ENCODE measurements at places on chromosomes 4 and X.

DNA sequence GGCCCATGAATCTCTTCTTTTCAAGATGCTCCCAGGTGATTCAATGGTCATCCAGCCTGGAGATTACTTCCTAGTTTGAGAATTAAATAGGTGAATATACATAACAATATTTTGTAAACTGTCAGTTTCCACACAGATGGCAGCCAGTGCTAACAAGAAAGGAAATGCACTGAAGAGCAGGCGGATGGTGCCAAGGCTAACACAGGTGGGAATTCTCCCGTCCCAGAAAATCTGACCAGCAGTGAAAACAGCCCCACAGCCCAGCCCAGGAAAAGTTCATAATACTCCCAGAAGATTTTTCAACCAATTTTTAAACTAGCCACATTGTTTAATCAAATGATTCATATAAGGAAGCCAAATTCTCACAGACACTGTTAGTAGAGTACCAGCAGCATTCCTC, 387.2 kb upstream of the GATB start:
- no peak for DNase-seq

GRCh38 chr4:31667686-31668085, 947.5 kb downstream of the PCDH7 start:
- no peak for DNase-seq

DNA sequence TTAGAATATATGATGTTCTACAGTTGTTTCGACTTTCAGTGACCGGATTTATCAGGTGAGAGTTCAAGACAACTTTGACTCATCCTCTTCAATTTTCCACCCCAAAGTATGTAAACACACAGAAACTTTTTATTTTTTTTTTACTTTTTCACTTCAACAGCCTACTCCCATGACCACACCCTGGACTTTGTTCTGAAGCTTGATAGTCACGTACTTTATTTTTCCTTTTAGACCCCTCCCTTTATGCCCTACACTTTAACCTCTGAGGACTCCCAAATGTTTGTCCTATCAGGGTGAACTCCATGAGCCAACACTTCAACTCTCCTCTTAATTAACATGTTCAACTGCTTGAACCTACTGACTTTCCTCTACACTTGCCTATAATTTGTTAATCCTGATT, 2.5 kb upstream of the DDX60 start:
- DNase-seq: no peak

DNA sequence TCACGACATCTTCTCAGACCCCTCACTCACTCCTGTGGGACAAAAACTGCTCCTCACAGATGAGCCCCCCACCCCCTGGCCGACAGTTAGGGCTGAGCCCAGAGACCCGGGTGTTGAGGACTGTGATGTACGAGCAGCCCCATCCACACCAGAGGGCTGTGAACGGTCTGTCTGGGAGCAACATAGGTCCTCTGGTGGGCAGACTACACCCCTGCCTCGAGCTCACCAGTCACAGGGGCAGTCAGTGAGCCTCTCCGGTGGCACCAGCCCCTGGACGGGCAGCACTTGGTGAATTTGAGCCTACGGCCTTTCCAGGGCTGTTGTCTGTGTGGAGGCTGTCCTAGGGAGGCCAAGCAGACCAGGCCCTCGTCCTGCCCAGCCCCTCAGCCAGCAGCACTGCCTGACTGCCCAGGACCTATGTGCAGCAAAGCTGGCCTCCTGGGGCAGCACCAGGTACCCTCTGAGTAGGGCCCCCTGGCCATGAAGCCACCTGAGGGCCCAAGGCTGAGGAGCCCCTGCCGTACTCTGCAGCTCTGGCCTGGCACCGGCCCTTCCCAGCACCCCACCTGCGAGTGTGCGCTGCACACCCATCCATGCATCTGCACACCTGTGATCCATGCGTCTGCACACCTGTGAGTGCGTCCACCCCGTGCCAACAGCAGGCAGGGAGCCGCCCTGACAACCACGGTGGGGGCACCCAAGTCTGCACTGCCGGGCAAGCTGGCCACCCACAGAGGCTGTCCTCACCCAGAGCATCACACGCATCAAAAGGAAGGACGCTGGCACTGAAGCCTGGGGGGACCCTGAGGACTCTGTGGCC, 111.6 kb upstream of the NKX1-1 start:
- no peak for DNase-seq

GRCh38 chr4:130632731-130633604, 1537.0 kb downstream of the C4orf33 start:
- DNase-seq: no peak

- DNase-seq: no peak
Measured at GRCh38 chr4:176729489-176729888, 63.2 kb downstream of the VEGFC start.

DNA sequence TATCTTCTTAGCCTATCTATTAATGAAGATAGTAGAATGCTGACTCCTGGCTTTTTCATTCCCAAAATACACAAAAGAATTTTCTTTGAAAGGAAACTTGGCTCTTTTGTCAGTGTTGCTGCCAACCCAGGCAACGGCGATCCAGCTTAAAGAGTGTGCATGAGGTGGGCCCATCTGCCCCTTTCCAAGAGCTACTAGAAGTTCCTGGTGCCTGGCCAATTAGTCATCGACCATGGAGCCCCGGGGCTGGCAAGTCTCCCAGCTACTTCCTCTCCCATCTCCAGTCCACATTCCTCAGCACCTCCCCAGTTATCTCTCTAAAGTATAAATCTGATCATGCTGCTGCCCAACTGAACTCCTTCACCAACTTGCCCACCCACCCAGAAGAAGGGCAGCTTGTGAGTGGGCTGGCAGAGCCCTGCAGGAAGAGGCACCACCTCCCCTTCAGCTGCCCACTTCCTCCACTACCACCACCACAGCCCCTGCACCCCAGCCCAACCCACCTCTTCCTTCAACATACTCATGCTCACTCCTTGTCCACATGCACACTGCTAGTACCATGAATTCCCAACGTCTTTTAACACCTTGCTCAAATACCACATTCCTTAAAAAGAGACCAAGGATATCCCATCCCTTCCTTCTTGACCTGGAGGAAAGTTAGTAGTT, 158.2 kb upstream of the MAP3K15 start:
- DNase-seq: no peak

GRCh38 chrX:153640045-153640686, 6.8 kb upstream of the DUSP9 start:
- DNase-seq: no peak

GRCh38 chr4:119797238-119797894, 168.8 kb upstream of the PDE5A start:
- DNase-seq: no peak

DNA sequence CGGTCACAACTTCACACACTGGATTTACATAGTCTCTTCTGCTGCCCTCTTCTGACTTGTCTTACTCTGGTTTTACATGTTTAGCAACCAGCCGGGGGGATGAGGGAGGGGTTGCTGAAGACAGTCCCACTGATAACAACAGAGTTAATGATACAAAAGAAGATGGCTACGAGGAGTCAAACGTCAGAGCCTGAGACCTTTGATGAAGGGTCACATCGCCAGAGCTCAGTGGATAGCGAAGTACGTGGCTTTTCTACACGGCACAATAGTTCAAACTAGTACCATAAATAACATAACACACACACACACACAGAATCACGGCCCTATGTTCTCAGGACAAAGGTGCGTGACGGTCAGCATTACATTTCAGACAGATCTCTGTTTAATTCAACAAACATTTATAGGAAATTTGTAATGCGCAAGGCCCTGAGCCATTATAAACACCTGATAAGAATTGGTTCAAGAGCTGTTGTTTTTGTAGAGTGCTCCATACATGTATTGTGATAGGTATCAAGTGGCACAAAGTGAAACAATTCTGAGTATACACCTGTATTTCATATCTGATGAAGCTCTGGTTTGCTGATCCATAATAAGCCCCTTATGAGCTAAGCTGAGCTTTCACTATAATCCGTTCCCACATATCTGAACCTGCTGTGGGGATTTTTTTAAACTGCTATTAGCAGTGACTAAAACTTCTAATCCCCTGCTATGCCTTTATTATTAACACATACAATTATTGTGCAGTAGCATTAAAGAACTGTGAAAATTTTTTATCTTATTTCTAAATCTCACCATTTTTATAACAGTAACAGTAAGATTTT, 100.0 kb downstream of the NR3C2 start:
- no peak for DNase-seq

GRCh38 chr4:149765630-149766029, 50.0 kb downstream of the IQCM start:
- no peak for DNase-seq

DNA sequence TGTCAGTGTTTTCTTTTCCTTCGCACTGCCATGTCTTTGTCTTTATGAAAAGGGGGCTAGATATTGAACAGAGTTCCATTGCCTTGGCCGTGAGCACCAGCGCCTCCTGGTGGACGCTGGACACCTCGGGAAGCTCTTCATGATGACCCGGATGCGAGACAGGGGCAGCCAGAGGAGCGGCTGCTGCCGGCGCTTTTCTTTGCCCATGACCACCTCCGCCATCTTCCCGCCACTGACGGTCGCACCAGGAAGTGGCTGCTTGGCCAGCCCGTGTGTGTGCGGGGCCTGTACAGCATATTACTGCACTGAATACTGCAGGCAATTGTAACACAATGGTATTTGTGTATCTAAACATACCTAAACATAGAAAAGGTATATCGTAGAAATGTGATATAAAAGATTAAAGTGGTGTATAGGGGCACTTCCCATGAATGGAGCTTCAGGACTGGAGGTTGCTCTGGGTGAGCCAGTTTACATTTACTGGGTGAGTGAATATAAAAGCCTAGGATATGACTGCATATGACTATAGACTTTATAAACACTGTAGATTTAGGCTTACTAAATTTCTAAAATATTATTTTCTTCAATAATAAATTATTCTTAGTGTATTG, 15.8 kb upstream of the GRIA2 start:
- DNase-seq: peak; percentile 34

- peak; percentile 24 for DNase-seq
Measured at GRCh38 chrX:110167952-110168451, 149.9 kb downstream of the AMMECR1 start.

DNA sequence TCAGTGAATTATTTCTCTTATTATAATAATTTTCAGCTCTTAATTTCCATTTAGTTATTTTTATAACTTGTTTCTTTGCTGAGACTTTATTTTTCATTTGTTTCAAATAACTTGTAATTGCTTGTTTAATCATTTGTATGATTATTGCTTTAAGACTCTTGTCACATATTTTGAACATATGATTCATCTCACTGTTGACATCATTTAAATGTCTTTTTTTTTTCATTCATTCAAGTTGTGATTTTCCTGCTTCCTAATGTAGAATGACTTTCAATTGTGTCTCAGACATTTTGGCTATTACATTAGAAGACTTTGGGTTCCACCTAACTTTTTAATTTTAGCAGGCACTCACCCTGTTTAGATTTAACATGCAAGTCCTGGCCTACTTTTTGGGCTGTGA, 234.8 kb upstream of the DIPK2B start:
- no peak for DNase-seq
